Mucosa of descending colon (tissue), 3 donors: ENCODE measurements at places on chromosomes 11 and 22.
A peak's percentile ranks its signal among the peaks of the same experiment; 100 is the strongest.

DNA sequence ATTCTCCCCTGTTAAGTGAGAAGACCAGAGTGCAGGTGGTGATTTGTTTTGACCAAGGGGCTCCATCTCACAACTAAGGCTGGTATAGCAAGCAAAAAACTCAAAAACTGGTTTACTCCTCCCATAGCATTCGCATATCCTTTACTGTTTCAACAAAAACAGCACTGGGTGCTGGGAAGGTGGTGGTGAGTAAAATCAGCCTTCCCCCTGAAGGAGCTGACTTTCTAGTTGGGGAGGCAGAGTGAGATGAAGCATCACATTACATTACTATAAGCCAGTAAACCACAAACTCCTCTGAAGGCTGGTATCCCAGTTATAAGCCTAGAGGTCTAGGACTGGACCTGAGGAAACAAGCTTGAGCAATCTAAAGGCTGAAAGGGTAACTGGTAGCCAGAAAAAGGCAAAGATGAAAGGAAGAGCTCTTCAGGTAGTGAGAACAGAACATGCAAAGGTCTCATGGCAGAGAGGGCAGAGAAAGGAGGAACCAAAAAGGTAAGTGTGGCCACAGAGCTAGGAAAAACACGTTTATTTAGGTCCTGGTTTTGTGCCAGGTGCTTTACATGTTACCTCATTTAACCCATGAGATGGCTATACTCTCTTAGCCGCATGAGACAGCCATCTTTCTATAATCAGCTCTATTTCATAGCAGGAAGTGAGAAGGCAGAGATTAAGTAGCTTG, 22.3 kb downstream of the TMEM123 start:
- DNase-seq = no peak

DNA sequence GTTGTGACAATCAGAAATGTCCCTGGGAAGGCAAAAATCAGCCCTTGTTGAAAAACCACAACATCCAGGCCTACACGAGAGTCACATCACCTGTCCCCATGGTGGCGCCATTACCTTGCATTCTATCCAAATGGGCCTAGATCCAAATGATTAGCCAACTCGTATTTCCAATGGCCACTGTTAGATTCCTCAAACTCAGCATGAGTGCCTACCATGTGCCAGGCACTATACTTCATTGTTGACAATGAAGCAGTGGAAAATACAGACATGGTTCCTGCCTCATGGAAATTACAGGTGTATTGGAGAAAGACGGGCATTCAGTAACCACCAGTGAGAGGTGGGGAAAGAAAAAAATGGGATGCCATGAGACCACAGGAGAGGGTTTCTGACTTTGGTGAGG, 29.8 kb upstream of the CREB3L1 start:
- peak; percentile 57 for DNase-seq

DNA sequence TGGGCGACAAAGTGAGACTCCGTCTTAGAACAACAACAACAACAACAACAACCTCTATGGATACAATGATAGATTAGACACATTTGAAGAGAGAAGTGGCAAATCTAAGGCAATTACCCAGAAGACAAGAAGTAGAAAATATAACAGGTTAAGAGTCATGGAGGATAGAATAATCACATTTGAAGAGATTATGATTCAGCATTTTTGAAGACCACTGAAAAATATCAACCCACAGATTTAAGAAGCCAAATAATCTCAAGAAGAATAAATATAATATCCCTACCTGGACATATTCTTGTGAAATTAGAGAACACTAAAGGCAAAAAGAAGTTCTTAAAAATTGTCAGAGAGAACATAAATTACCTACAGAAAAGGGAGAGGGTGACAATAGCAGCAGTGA, 7.9 kb downstream of the LDHC start:
- DNase-seq = no peak

GRCh38 chr22:26394777-26395176, 34.3 kb upstream of the ASPHD2 start:
- no peak for DNase-seq

DNA sequence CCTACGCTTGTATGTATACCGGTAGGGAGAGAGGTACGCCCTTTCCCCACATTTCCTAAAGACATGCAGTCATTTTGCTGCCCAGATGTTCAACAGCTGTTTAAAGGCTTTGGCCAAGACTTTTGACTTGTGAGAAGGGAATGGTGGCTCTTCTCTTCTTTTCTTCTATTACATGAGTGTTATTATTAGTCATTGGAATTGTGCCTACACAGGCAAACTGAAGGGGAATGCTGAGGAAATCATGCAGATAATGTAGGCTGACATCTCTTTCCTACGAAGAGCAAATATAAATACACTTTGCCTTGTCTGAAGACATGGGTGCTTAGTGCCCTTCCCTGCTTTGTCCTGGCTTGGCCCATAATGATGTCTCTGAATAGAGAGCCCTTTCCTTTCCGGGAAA, 194.3 kb upstream of the NARS2 start:
- no peak for DNase-seq

DNA sequence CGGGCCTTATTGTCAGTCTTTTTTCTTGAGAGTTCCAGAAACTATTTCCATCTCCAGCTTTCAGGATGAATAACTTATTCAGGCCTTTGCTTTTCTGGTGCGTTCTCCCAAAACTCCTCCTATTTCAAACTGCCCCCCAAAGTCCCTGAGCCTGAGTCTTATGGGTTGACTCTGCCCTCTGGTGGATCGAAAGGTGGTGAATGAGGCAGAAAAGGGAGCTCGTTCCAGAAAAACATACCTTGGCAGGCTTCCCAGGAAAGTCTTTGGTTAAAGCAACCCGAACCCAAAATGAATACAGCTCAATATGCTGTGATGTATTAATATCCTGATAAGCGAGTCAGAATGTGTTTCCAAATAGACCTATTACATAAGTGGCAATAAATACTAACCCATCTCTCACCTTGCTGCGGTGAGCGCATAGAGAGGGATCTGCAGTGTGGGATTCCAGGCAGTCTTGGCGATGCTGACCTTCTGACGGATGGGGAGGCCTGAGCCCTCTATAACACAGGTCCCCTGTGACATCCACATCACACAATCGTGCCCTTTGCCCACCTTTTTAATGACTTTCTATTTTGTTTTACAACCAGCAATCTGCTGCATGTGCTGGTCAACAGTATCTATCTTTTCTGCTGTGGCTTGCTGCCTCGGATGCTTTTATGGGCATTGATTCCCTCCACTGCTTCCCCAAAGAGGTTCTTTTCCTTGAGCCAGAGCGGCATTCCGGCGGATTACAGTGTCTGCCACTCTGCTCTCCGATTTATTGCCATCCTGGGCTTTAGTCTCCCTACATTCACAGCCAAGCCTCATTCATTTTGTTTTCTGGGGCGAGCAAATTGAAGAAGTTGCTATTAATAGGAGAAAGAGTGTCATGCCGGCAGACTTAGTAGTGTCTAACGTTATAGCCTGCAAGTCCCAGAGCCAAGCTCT, 756.8 kb downstream of the NTM start:
- no peak for DNase-seq

DNA sequence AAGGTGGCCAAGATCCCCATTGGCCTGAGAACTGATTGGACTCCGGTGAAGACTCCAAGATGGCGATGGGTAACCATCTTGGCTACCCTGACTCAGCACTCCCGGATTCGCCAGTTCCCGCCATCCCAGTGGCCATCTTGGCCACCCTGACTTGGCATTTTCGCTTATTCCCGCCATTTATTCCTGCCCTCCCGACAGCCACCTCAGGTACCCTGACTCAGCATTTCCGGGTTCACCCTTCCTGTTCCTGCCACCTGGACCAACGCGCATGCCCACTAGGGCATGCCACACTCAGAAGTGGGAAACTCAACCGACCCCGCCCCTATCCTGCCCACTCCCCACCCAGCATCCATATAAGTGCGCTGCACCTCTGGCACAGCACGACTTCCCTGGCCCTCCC, 7.8 kb downstream of the OR8K5 start:
- no peak for DNase-seq
